ENCODE measurements at places on chromosomes 4 and X.

GRCh38 chr4:54439831-54440243, 210.7 kb downstream of the PDGFRA start:
- DNase-seq = peak; percentile 54

DNA sequence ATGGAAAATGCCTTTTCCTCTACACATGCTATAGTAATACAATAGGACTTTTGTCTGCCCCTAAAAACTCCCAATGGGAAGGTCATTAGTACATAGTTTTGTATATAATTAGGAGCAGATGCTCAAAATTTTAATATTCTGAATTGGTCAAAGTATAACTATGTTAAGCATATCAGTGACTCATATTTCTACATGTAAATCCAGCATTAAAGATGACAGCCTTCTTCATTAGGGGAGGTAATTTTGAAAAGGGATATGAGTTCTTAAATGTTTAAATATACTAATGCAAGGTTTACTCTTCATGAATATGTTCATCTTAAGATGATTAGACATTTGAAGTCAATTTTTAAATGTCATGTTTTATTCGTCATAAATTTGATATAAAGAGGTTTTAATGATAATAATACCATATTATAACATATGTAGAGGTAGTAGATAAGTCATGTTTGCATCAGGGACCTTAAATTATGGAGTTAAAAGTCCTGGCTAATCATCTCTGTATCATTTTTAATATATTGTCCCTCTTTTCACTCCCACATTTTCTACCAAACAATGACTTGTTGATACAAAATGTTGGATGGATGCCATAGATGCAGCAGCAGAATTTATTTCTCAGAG, 218.8 kb downstream of the STPG2 start:
- no peak for DNase-seq

DNA sequence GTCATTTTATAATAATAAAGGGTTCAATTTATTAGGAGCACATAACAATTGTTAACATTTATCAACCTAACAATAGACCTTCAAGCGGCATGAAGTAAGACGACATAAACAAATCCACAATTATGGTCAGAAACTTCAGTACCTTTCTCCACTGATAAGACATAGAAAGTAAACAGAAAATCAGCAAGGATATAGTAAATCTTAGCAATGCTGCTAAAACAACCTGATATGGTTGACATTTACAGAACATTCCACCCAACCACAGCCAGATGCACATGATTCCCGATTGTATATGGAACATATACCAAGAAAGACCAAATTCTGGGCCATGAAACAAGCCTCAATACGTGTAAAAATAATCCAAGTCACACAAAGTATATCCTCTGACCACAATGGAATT, 71.3 kb downstream of the ZFYVE28 start:
- DNase-seq = no peak

- DNase-seq = no peak
Observed at GRCh38 chr4:9800848-9801247, 19.4 kb downstream of the DRD5 start.

- peak; percentile 1 for DNase-seq
Observed at GRCh38 chrX:114584375-114584943, 573 bp downstream of the HTR2C start.

GRCh38 chr4:81405900-81406401, 65.8 kb downstream of the RASGEF1B start:
- DNase-seq = peak; percentile 75

DNA sequence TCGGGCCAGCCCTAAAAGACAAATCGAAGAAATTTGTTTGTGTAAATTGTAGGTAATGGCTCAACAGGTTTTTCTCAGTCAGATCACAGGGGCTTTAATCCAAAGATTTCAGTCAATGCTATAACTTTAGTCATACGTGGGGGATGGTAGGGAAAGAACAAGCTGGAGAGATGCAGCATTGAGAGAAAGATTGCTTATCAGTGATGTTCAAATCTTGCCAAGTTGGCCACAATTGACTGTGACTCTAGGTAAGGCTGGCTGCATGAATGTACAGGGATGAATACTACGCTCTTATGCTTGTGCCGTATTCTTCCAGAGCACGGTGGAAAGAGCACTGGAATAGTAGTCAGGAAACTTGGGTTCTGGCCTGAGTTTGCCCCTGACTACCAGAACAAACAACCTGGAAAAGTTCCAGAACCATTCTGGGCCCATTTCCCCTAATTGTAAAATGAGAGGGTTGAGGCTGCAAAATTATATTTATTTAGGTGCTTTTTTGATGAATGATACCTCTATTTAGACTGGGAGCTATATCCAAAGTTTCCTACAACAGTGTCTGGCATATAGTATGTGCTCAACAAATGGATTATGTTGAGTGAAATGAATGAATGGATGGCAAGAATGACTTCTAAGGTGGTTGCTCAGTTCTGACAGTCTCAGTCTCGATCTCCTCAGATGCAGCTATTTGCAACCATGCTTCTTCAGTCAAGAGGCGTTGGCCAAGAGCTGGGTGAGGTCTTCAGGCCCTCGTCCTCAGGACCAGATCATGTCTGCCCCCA, 44.4 kb downstream of the TSC22D3 start:
- no peak for DNase-seq

GRCh38 chr4:74370912-74371311, 6.0 kb downstream of the EREG start:
- peak; percentile 66 for DNase-seq

DNA sequence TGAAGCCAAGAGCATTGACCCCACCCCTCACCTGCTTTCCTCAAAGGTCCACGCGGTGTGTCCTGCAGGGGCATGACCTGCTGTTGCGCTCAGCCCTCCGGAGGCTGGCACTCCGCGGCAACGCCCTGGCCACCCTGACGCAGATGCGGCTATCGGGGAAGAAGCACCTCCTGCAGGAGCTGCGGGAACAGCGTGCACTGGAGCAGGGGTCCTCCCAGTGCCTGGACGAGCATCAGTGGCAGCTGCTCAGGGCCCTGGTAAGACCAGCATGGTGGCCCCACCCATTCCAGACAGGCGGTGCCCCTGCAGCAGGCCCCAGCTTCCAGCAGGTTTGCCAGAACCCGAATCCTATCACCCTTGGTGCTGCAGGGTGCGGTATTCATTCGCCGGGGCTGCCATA, 86.0 kb downstream of the EVC start:
- no peak for DNase-seq

GRCh38 chr4:21248331-21248730, 548.1 kb downstream of the PACRGL start:
- DNase-seq = no peak

DNA sequence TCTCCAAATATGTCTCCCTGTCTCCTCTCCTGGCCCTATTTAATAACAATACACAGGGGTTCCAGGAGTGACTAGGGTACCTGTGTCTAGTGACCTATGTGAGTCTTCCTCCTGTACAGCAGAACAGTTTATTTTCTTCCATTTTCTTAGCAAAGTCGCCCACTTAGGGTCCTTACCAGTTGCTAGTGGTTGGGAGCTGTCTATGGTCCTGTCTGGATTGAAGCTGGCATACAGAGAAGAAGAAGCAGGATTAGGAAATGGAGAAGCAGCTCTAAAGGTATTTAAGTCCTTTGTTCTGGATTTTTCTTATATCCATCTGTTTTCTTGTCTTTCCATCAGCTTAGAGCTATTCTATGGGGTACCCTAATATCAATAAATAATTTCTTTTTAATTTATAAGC, 587.1 kb upstream of the CPEB2 start:
- DNase-seq = peak; percentile 45

DNA sequence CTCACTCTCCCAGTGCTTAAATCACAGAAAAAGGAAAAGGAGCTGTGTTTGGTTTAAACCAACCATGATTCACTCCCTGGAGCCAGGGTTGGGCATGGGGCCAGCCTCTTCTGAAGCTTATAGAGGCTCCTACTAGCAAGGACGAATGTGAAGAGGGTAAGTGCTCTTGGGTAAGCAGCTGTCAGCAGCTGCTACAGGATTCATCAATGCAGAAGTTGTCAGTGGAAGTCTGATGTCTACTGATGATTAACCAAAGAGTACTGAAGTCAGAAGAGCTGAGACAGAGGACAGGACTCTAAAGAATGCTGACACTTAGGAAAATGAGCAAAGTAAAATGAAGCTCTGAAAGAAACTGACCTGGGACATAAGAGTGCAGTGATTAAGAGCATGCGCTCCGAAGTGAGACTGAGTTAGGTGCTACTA, 32.7 kb upstream of the JADE1 start:
- peak; percentile 95 for DNase-seq

DNA sequence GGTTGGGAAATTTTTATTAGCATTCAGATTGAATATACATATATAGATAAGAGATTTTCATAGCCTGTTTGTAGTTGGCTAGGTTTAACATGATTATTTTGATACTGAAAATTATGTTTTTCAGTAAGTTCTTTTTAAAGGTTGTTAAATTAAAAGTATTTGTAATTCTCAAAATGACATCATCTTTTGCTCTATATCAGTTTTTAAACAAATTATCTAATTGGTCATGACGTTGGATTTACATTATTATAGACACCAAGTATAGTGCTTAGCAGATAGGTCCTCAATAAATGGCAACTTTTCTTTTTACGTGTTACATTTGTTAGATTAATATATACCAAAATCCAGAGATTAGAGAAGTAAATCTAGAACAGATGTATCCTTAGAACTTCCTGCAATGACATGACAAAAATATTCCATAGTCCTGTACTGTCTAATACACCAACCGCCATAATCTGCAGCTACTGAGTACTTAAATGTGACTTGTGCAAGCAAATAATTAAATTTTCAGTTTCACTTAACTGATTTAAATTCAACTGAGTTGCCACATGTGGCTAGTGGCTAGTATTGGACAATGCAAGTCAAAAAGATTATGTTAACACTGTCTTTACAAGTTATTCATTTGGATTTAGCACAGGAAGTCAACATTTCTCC, 1613.1 kb upstream of the TENM3 start:
- DNase-seq = no peak

DNA sequence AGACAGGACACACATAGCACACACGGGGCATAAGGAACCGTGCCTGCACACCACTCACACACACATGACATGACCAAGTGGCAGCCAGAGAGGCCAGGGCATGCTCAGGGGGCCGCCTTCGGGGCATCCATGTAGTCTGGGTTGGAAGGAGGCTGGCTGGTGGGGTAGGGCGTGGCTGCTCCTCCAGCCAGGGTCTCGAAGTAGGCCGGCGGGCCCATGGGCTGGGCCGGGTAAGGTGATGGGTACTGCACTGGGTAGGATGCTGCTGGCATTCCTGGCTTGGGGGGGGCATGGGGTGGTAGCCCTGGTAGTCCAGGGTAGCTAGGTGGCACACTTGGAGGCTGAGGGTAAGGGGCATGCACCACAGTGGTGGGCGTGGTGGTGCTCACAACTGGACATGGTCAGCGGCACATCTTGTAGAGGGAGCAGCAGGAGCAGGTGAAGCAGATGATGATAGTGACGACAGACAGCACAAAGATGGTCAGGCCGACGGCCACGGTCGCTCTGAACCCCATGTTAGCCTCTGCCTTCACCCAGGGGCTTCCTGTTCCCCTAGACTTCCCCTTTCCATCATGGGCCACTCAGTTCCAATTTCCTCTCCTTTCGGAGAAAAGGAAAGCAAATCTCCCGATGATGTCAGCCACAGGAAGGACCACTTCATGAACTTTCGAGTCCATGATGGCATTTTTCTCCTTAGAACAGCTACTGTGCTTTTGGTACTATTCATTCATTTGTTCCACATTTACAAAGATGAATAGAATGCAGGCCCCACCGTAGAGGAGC, 10.9 kb upstream of the DDX3X start:
- DNase-seq = no peak

DNA sequence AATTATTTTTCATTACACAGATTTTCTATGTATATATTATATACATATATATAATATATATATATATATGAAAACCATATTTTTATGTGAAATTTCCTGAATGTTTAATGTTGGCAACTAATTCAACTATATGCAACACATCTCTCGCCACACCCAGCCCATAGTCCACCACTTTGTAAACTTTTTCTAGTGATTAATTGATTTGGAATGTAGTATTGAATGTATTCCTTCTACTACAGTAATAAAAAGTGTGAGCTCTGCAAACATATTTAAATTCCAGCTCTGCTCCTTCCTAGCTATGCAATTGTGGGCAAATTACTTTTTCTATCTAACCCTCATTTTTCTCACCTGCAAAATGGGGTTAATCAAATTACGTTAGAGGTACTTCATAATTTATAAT, 187.8 kb downstream of the TEX11 start:
- no peak for DNase-seq

- DNase-seq = peak; percentile 42
Observed at GRCh38 chr4:60992037-60992436, 208.1 kb upstream of the ADGRL3 start.

DNA sequence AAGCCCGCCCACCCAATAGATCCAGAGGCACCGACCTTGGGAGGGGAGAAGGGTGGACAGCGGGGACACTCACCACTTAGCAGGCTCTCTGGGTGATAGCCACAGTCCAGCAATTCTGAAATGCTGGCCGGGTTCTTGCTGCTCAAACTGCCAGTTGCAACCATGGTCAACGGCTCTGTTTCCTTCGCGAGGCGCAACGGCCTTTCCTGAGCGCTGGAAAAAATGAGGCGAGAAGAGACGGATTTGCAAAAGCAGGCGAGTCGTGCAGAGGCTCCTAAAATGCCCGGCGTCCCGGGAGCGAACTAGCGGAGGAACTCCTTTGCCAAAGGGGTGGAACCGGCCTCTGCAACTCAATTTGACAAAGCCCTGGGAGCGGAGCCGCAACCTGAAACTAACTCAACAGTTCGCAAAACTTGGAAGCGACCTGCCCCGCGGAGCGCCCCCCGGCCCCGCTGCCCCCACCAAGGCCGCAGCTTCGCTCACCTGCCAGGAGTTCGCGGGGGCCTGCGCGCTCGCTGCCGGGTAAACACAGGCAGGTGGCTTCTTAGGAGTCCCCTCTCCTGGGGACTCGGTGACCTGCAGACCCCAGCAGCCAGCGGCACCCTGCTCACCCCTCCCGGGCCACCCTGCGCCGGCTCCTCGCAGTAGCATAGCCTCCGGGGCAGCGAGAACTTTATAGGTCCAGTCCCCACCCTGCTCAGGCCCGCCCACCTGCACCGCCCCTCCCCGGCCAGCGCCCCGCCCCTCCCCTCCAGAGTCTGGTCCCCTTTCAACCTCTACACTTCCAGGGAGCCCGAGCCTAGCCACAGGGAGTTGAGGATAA, at the start of gene DDIT4L:
Gene DDIT4L (minus strand): TSS at position 649 of the 823 bp plus-strand sequence. CDS start 485 bp downstream, at position 164.
- DNase-seq = peak; percentile 27

- no peak for DNase-seq
Observed at GRCh38 chr4:33425936-33426335, 2705.8 kb downstream of the PCDH7 start.

GRCh38 chr4:35925806-35926205, 318.5 kb downstream of the ARAP2 start:
- no peak for DNase-seq

- peak; percentile 17 for DNase-seq
Observed at GRCh38 chr4:3009422-3009821, 46.1 kb downstream of the GRK4 start.

Measured in fibroblast of skin of back (primary cell).